Effector memory CD4-positive, alpha-beta T cell (primary cell): ENCODE measurements at places on chromosomes 12 and 14.

DNA sequence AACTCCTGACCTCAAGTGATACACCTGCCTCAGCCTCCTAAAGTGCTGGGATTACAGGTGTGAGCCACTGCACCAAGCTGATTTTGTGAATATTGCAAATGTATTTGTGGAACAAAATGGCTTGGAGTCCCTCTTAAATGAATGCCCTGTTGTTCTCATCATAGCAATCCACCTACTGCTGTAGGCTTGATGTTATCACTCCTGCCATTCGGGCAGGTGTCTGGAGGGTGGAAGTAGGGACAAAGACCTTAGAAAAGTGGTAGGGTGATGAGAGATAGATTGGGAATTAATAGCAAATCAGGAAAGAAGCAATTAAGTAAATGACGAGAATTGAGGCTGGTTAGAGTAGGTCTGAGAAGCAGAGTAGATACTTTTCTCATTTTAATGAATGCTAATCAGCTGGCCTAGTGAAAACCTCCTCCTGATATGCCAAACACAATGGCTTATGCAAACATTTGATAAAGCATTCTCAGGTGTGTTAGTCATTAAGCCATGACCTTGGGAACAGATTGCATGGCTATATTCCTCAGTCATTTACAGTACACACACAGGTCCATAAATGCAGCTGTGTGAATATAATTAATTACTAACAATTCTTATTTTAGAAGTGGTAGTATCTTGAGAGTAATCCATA is 60.5 kb upstream of the USP44 start:
- DNase-seq = no peak
- H3K27me3 ChIP-seq = no peaks in the 10 kb centered on the region
- no peak overlapping the region for H3K4me3 ChIP-seq
- no peak overlapping the region for H3K27ac ChIP-seq

GRCh38 chr12:98893675-98894411 is 248.8 kb downstream of the APAF1 start:
- peaks cover 19% of the 10 kb centered on the region for H3K27me3 ChIP-seq
- no peak overlapping the region for H3K27ac ChIP-seq

DNA sequence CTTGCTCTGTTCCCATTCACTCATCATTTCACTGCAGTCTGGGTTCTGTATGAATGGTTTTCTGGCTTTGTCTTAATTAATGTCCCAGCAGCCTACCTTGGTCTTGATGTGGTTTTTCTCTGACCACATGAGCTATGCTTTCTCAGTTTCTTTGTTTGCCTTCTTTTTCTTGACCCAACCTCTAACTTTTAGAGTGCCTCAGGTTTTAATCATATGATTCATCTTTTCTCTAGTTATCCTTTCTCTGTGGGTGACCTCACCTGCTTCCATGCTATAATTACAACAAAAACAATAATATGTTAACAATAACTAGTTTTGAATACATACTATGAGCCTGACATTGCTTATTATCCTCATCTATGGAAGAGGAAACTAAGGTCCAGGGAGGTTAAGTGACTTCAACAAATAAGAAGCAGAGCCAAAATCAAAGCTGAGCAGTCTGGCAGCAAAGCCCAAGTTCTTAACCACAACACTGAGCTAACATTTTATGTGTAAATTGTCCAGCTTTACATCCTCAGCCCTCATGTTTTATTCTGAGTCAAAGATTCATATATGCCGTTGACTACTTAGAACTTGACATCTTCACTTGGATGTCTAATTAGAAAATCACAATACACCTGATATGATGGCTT is 4.7 kb upstream of the EPYC start:
- H3K4me3 ChIP-seq = no peak overlapping the region
- DNase-seq = no peak
- no peak overlapping the region for H3K27ac ChIP-seq
- H3K4me1 ChIP-seq = no peaks in the 10 kb centered on the region

DNA sequence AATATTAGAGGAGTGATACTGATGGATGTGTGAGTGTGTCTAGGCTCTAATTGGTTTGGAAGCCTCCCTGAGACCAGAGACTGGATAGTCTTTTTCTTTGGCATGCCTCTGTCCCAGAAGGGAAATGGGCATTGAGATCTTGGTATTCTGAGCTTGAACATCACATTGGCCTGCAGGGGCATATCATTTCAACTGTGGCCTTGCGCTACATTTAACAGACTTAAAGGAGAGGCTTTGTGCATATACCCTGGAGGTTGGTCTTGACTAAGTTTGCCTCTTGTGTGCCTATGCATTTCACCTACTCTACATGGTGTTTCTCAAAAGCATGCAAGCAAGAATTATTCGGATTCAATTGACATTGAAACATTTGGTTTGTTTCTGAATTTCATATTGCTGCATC is 185.4 kb downstream of the TMTC2 start:
- H3K27ac ChIP-seq = no peak overlapping the region
- no peaks in the 10 kb centered on the region for H3K27me3 ChIP-seq
- no peak for DNase-seq
- H3K4me1 ChIP-seq = no peaks in the 10 kb centered on the region
- H3K4me3 ChIP-seq = no peak overlapping the region
- no peaks in the 10 kb centered on the region for H3K36me3 ChIP-seq

DNA sequence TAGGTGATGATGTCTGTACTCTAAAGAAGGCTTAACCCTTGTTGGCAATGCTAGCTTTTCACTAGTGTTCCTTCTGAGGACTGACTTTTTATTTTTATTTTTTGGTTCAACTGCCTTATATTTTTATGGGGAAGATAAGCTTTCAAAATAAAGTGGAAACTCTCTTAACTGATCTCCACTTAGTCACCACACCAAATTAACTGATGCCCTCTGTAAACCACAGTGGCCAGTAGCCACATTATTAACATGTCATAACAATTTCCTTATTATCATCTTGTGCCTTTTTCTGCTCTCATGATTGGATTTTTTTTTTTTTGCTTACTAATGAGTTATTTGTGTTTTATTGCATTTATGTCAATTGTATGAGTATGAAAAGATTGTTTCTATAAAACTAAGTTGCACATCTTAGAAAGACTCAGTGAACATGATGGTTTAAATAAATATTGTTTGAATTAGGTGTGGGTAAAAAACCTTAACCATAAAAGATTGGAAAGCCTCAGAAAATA is 56.9 kb downstream of the SCFD1 start:
- H3K4me1 ChIP-seq = no peaks in the 10 kb centered on the region
- DNase-seq = no peak
- H3K36me3 ChIP-seq = peaks cover 2% of the 10 kb centered on the region
- H3K27me3 ChIP-seq = no peaks in the 10 kb centered on the region
- no peak overlapping the region for H3K4me3 ChIP-seq
